ENCODE measurements at places on chromosomes 7 and 10.

DNA sequence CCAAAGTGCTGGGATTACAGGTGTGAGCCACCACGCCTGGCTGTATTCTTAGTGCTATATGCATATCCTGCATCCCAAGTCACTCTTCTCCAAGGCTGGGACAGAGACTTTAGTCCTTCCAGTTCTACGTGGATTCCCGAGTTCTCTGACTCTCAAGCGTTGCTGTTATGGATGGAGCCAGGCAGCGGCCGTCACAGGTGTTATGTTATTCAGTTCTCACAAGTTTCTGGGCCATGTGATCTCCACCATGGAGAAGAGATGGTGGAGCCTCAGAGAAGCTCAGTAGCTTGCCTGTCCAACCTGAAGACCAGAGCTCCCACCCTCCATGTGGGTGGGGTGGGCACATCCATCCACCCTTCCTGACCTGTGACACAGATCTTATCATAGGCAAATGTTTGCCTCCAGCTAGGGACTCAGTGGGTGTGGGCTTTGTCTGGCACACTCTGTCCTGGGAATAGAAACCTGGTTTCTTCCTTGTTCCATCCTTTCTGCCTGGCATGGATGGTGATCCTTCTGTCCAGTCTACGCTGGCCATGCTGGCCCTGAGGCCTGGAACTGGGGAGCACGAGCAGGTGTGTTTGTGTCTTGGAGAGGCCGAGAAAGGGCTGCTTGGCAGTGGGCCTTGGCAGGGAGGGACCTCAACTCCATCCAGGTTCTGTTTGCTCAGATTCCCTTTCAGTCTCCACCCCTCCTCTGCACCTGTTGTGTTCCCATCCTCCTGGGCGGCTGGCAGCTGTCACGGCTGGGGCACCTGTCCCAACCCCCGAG, 55.3 kb downstream of the NEURL1 start:
- DNase-seq = no peak

- DNase-seq = no peak
Observed at GRCh38 chr10:122445469-122445868, 9.0 kb upstream of the ARMS2 start.

GRCh38 chr10:69492746-69493462, 41.6 kb downstream of the TSPAN15 start:
- no peak for DNase-seq

DNA sequence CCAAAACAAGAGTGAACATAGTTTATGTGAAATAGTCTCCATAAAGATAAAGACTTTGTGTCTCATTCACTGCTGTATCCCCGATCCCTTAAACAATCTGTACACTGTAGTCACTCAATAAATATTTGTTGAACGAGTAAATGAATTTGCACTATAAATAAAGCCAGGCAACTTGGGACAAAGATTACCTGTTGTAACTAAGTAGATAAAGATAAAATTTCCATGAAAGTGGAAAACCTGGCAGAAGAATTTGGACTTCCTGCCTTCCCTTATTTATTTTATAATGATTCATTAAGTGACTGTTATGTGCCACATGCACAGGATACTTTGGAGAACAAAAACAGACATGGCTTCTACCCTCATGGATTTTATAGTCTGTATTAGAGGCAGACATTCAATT, 277.7 kb upstream of the KAT6B start:
- DNase-seq = no peak

DNA sequence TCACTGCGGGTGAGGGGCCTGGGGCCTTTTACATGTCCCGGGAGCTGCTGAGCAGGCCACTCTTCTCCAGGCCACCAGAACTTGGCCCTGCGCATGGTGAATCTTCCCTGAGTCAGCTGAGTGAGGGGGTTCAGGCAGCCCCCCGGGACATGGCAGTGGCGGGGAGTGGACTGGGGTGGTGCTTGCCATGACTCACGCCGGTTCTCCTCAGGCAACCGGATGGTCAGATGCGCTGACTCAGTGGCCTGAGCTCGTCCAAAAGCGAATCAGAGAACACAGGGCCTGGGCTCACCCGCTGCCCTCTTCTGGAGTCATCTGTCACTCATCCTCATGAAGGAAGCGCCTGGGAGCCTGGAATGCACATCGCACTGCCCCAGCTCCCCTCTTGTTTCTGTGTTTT, 33.5 kb downstream of the HTRA1 start:
- DNase-seq = no peak

DNA sequence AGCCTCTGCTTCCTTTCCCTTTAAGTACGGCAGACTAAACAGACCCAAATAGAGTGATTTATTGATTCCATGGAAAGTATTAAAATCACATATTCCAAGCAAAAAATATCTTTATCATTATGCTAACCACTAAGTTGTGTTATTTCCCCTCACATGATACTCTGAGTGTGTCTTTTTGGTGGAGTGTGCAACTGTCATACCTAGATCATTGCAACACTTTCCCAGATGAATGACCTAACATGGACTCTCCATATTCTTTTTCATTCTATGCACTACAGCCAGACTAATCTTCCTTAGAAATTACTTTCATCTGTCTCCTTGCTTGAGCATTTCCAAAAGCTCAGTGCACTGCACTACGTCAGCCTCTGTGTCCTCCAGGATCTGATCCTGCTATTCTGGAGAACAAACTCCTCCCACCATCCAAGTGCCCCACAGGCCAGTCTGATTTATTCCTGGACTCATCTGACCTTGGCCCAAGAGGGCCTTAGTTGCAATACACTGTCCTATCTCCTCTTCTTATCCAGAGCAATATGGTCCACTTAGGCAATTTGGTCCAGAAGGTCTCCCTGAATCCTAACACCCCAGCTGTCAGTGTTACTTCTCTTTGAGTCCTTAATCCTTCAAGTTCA, 263.3 kb upstream of the KLF6 start:
- no peak for DNase-seq

DNA sequence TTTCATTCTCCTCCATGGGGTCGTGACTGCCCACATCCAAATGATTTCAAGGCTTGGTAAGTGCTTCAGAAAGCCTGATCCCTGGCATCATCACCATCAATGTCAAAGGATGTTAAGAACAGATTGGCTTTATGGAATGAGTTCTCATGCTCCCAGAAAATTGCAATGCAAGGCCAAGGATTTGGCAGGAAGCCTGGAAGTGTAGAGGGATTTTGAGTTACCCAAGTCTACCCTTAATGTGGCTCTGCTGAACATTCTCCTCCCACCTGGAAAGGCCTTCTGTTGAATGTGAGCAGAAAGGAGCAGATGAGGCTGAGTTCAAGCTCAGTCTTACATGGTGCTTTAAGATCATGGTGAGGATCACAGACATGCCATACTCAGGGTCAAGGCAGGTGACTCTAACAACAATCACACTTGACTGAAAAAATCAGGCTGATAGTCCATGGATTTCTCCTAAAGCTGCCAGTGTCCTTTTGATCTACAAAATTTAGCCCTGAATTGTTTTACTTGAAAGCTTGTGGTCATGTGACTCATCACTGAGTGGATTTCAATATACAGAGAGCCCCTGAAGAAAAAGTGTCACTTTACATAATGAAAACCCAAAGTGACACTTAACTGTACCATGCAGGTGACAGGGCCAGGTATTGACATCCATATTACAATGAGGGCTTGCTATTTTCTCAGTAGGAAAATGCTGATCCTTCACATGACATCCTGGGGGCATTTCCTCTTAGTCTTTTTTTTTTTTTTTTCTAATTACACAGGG, 111.1 kb upstream of the PDLIM1 start:
- no peak for DNase-seq

- DNase-seq = peak; percentile 63
Observed at GRCh38 chr7:3910054-3910453, 609.0 kb downstream of the SDK1 start.

DNA sequence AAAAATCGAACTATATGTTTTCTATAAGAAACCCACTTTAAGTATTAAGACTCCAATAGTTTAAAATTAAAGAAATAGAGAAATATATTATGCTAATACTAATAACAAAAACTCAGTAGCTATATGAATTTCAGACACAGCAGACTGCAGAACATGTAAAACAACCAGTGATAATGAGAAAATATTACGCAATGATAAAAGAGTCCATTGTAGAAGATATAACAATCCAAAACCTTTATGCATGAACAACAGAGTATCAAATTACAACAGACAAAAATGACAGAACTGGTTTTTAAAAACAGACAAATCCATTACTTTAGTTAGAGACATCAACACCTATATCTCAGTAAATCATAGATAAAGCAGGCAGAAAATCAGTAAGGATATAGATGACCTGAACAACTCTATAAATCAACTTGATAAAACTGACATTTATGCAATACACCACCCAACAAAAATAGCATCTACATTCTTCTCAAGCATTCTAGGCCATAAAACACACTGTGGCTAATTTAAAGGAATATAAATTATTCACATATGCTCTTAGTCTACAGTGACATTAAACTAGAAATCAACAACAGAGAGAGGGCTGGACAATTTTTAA, 669.5 kb upstream of the GHITM start:
- DNase-seq = no peak

DNA sequence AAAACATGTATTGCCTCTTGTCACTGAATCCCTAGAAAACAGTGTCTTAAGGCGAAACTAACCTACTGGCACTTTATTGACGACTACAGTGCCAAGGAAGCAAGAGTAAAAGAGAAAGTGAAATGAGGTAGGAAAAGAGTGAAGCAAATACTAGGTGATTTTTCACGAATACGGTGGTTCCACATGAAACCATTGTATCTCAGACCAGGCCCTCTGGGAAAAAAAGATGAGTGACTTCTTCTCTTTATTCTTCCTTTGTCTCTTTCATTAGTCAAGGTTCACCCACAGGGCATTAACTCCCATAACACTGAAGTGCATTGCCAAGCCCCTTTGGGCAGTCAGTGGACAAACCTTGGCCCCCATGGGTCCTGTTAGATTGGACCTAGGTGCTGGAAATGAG, 16.2 kb upstream of the MACC1 start:
- DNase-seq = no peak

DNA sequence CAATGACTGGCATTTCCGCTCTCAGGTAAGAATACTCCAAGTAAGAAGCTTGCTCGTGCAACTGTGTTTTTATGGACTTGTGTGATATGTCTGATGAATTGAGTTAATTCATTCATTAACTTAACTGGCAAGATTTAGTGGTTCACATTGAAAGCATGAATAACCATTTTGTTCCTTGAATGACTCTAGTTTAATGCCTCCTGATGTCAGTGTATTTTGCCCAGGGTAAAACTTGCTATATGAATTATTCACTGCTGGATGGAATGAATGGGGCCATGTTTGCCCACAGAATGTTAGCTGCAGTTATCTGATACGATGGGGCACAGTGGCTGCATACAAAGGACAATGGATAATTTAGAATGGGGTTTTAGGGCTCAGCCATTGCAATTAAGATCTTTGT, 124.1 kb downstream of the ZNF365 start:
- DNase-seq = no peak

GRCh38 chr10:4850397-4850796, 24.4 kb downstream of the AKR1E2 start:
- DNase-seq = no peak

- no peak for DNase-seq
Observed at GRCh38 chr7:130667593-130668257, 823 bp downstream of the COPG2 start.

GRCh38 chr7:36048902-36049240, 104.2 kb upstream of the EEPD1 start:
- DNase-seq = no peak

GRCh38 chr7:54690050-54690443, 69.0 kb downstream of the SEC61G start:
- no peak for DNase-seq
